Camera-type eye (tissue), 1 donor: ENCODE measurements at places on chromosomes 11 and 22. TPM values are rescaled to one million over a fixed set of nuclear protein-coding genes. Genes with fewer than 3 reads are reported as not detected.

Gene TSGA10IP
- total RNA-seq, result not detected

Gene NLRX1
- 24.0 TPM for total RNA-seq

Gene DBX1
- total RNA-seq, result not detected

Gene SAAL1
- total RNA-seq, result 24.8 TPM

Gene GPR83
- 1.3 TPM for total RNA-seq

Gene CDC42EP1
- total RNA-seq, result 19.0 TPM

Gene NXPE1
- not detected for total RNA-seq

Gene C22orf31
- total RNA-seq, result 0.82 TPM

Gene SCN3B
- total RNA-seq, result 38.5 TPM

Gene CHST1
- 5.6 TPM for total RNA-seq

Gene DEUP1
- total RNA-seq, result 1.3 TPM

Gene ZDHHC5
- total RNA-seq, result 49.8 TPM

Gene OR10D3
- total RNA-seq, result not detected

Gene DNAJC4
- total RNA-seq, result 22.2 TPM

Gene UBQLN3
- 0.88 TPM for total RNA-seq

Gene NCR3LG1
- 3.6 TPM for total RNA-seq

Gene SLC15A3
- 14.8 TPM for total RNA-seq

Gene FLRT1
- 14.0 TPM for total RNA-seq

Gene FGF3
- not detected for total RNA-seq

Gene NPAS4
- 0.82 TPM for total RNA-seq

Gene LINC01488
- 0.38 TPM for total RNA-seq

Gene ASPHD2
- total RNA-seq, result 3.2 TPM
